ENCODE measurements at places on chromosomes 12 and 14.

GRCh38 chr14:50113381-50114035, 2.9 kb downstream of the VCPKMT start:
- DNase-seq = no peak

DNA sequence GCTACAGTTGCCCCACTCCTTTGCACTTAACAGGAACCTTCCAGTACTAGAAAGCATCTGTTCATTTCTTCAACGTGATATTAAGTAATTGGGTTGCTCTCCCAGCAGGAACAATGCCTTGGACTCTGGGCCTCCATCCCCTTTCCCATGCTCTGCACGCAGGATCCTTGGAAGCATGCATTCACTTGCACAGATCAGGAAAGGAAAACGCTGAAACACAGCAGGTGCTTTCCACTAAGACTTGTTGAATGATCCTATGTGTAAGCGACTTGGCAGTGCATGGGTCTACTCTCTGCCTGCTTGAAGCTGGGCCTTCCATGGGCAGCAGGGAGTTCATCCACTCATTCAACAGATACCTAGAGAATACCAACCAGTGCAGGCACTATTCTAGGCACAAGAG, 2.3 kb downstream of the LTBP2 start:
- DNase-seq = no peak

- no peak for DNase-seq
Observed at GRCh38 chr14:92135269-92135668, 13.5 kb downstream of the CPSF2 start.

DNA sequence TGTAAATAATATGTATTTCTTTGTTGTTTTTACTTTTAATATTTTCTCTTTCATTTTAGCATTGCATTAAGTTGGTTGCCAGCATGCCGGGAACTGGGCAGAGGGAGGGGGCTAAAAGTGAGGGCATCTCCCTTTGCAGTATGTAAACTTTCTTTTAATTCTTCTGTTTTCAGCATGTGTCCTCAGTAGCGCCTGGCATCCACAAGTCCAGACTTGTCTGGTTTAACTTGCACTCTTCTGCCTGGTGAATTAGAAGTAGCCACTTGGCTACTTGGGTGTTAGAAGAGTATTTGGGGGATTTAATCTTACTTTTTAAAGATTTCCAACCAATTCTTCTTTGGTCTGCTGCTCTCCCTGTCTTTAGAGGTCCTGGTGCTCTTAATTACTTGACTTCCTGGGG, 117.2 kb upstream of the SCAF11 start:
- DNase-seq = no peak

GRCh38 chr14:65434216-65434850, 21.8 kb downstream of the FUT8 start:
- no peak for DNase-seq

- no peak for DNase-seq
Observed at GRCh38 chr12:100243137-100243536, 23.7 kb downstream of the DEPDC4 start.

GRCh38 chr12:116087399-116087798, 190.1 kb downstream of the MED13L start:
- no peak for DNase-seq

DNA sequence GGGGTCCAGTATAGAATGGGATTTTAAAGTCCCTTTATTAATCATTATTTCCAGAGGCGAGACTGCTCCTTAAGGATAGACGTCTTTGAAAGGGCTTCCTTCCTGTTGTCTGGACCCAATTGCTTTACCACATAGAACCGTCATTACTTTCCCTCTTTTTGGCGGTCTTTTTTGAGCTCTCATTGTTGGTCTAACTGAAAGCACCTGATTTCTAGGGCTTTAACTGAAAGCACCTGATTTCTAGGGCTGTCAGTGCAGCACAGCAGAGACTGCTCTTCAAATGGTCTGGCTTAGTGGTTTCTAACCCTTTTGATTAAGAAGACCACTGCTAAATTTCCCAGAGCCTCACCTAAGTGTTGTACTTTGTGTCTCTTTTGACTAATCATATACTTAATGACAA, 95.8 kb downstream of the PRKCH start:
- no peak for DNase-seq

DNA sequence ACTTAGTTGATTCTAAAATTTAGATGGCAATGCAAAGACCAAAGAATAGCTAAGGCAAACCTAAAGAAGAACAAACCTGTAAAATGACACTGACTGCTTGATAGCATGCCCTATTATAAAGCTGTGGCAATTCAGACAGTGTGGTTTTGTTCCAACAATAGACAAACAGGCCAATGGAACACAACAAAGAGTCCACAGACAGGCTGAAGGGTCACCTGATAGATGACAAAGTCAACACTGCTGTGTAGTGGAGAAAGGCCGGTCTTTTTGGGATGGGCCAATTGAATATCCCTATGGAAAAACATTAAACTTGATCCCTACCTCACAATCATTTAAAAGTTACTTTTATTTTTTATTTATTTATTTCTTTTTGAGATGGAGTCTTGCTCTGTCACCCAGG, 33.8 kb upstream of the SLC25A3 start:
- no peak for DNase-seq

- DNase-seq = no peak
Observed at GRCh38 chr14:70700955-70701585, 59.4 kb downstream of the TTC9 start.

DNA sequence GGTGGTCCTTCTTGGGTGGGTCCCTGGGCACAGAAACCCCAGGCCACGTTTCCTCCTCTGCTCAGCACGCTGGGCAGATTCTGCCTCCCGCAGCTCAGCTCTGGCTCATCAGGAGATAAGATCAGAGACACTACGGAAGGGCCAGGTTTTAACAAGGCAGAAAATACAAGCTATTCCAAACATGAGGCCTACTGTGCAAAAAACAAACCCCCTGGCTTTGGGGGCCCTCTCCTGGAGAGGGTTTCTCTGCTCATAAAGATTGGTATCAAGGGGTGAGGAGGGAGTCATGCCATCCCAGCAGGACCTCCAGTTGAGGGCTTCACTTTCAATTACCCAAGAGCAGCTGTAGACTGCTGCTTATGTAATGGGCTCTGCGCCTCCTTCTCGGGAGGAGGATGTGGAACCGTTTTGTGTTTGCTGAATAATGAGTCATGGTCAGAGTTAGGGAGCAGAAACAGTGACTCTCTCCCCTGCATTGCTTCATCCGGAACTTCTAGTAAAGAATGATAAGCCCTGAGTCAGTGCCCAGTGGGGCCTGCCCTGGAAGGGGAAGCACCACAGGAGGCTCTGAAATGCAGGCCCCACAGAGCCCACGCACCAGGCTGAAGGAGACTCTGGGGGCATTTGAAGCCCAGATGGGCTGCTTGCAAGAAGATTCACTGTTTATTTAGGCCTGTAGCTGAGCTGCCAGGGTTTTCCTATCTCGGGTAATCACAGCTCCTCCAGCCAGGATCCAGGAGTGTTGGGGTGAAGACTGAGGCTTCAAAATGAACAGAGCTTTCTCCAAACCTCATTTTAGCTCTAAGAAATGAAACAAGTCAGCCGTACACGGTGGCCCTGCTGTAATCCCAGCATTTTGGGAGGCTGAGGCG, 79.3 kb downstream of the SSPN start:
- peak; percentile 43 for DNase-seq

DNA sequence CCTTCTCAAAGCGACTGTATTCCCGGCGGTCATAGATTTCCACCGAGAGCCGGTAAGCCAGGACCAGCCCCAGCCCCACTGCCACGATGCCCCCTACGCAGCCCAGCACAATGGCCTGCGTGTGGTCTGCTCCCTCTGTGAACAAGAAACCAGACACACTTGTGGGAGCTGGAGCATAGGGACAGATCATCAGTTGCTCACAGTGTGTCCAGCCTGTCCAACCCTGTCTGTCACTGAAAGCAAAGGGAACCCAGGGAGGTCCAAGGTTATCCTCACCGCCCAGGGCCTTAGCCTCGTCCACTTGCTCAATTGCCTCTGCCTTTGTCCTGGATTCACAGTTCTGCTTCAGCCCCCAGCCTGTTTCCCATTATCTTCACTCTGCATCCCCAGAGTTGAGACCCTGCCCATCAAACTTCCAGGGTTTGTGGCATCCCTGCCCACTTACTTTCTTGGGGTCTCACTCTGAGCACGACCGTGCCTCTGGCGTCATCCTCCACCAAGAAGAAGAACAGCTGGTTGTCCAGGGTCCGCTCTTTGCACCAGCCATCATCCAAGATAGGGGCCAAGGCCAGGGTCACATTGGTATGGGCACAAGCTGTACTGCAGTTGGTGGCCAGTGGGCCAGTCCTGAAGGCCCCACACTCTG, 11.3 kb upstream of the CSAD start:
- DNase-seq = no peak

GRCh38 chr12:116556964-116557698, 2.0 kb upstream of the MAP1LC3B2 start:
- no peak for DNase-seq

- DNase-seq = no peak
Observed at GRCh38 chr14:80906946-80907345, 34.6 kb downstream of the CEP128 start.

DNA sequence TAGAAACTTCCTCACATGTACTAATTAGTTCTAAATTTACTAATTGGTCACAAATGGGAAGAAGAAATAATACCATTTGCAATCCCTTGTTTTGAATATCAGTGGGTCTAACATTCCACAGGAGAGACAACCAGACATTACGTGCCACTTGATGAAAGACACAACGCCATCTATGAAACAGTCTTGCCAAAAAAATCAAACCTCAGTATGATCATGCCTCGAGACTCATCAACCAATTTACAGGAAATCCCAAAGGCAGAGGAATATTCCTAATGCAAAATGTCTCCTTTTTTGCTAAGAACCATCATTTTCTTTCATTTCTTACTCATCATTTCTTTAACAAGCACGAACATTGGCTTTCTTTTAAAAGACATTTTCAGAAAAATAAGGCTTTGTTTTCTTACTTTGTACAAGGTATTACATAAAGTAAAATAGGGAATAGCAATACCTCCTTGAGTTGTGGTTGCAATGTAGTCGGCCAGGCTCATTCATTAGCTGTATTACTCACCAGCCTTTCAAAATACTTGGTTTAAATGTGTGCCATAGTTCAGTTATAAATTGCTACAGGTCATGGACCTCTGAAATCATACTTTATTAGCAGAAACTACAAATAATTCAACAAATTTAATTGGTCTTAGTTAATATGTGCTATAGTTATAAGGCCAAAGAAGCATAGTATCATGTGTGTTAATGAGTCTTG, 436.2 kb upstream of the FLRT2 start:
- no peak for DNase-seq

DNA sequence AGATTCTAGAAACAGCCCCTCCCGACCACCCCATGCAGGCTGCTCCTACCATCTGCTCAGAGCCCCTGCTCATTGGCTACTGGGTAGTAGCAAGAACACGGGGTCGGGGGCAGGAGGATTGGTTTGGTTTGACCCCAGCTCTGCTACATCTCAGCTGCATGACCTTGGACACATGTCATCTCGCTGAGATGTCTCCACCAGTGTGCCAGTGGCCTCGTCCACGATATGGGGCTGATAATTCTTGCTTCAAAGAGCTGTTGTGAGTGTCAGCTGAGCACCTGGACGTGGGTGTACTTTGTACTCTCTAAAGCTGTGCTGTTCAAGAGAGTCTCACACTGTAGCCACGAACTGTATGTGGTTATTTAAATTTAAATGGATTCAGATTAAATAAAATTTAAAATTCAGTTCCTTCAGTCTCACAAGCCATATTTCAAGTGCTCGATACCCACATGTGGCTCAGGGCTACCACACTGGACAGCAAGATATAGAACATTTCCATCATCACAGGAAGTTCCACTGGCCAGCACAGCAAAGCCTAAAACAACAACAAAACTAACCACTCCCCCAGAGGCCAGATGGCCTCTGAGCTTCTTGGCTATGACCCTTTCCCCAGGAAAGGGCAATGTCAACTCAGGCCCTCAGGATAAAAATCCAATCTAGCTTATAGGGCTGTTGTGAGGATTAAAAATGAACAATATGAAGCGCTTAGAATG, 18.6 kb downstream of the LTBP2 start:
- DNase-seq = no peak

DNA sequence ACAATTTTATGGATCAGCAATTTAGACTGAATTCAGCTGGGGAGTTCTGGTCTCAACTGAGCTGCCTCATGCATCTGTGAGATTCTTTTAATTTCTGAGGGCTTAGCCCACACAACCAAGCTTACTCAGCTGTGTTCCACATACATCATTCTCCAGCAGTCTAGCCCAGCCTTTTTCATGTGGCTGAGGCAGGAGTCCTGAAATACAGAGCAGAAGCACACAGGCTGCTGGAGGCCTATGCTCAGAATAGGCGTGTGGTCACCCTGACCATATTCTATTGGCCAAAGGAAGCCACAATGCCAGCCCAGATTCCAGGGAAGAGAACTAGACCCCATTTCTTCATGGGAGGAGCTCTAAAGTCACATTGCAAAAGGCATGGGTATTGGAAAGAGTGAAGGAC, 72.3 kb upstream of the DHRS4 start:
- no peak for DNase-seq

DNA sequence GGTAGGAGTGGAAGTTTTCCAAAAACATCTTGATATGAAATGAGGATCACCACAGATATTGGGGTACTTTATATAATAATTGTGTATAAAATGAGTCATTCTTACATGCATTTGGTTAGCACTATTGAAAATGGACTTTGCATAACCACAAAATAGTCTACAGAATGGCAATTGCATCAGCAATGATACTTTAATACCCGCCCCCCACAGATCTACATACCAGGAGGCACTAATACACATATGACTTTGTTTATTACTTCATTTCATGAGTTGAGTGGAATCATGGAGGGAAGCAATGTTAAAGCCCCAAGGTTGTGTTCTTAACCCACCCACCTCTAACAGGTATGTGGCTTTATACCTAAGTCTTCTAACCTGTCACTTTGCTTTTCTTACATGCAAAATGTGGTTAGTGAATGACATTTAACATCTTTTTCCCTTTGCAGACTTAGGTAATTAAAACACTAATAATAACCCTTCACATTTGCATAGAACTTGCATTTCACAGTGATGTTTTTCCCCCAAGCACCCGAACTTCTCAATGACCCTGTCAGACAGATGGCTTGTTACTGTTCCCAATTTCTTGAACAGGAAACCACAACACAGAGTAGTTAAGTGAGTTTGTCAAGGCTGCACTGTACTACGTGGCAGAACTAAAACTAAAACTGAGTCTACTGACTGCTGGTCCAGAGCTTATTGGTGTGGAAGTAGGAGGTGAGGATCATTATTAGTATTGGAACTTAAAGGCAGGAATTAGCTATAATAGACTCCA, 101.9 kb downstream of the NPAS3 start:
- no peak for DNase-seq

- no peak for DNase-seq
Observed at GRCh38 chr12:38424436-38424835, 107.9 kb downstream of the ALG10B start.

- DNase-seq = no peak
Observed at GRCh38 chr12:11804130-11804529, 154.7 kb downstream of the ETV6 start.

DNA sequence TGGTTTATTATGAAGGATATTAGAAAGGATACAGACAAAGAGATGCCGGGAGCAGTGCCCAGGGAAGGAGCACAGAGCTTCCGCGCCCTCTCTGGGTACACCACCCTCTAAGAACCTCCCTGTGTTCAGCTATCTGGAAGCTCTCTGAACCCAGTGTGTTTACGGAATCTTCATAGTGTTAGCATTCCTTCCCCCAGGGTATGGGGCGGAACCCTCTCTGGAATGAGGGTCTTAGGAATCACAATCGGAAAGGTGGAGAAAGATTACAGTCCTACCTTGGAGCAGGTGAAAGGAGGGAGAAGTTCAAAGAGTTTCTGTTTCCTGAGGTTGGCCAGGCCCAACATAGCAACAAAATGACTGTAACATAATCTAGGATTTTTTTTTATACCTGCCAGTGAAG, 6.8 kb upstream of the NUDT4 start:
- no peak for DNase-seq

- no peak for DNase-seq
Observed at GRCh38 chr14:49888293-49888692, 4.6 kb upstream of the ARF6 start.
